IPS DF 6.9 (cell line): ENCODE measurements at places on chromosomes 6 and 20.

- DNase-seq, result no peak
Observed at GRCh38 chr6:53492860-53493634, 51.9 kb downstream of the GCLC start.

DNA sequence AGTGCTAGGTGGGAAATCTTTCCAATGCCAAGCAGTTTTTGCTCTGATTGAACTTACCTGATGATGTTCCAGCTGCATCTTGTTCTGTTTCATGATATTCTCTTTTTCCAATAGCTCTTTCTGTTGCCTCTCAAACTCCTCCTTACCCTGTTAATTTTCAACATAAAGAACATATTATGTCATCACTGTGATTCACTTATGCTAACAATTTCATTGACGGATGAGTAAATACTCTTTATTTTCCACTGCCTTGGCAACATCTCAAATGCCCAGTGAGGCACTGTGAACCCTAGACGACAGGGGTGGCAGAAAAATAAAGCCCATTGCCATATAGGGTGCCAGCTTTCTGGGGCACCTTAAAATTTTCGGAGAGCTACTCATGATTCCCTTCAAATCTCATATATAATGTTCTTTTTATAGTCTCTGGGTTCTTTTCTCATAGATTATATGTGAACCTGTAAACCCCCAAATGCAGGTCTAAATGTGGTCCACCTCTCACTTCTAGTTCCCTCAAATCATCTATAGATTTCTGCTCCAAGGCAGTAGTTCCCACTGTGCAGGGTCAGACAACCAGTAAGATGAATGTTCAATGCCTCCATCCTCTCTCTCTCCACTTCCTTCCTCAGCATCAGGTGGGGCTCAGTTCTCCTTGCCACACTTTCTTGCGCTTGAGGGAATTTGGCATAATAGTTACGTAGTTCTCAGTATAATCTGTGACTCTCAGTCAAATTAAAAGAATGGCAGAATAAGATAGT is 44.1 kb downstream of the NEDD9 start:
- no peak for DNase-seq

DNA sequence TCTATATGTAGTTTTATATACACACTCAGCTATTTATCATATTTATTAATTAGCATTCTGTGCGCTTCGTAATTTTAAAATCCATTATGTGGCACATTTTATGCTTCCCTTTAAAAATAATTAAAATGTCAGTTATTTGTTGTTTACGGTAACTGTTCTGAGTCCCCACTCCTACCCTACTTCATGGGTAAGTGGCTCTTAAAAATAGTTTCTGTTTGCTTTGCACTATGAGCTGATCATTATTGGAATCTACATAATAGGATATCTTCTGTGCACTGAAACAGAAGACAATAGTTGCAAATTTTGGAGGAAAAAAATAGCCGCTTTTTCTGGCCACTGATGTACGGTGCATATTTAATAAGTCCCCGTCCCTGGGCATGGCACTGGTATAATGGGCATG is 25.2 kb downstream of the LCA5 start:
- DNase-seq, result no peak

DNA sequence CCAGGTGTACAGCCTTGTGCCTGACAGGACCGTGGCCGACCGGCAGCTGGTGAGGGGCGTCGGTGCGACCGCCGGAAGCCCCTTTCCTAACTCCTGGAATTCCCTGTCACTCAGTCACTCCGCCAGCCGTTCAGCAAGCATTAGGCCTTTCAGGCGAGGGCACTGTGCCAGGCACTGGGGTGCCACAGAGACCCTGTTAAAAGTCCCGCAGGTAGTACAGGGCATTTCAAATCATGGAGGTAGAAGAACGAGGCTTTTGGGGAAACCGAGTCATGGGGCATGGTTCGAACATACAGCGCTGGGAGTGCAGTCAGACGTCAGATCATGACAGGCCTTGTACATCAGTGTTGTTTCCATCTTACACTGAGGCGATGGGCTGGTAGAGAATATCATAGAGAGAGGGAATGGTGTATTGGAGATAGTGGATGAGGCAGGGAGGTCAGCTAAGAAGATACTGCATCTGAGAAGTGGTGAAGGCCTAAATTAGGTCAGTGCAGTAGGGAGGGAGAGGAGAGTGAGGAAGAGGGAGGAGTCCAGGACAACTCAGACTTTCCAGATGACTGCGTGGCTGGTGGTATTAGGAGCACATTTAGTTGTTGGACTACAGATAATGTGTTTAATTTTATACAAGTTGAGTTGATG is 892 bp upstream of the DXO start:
- DNase-seq, result no peak

DNA sequence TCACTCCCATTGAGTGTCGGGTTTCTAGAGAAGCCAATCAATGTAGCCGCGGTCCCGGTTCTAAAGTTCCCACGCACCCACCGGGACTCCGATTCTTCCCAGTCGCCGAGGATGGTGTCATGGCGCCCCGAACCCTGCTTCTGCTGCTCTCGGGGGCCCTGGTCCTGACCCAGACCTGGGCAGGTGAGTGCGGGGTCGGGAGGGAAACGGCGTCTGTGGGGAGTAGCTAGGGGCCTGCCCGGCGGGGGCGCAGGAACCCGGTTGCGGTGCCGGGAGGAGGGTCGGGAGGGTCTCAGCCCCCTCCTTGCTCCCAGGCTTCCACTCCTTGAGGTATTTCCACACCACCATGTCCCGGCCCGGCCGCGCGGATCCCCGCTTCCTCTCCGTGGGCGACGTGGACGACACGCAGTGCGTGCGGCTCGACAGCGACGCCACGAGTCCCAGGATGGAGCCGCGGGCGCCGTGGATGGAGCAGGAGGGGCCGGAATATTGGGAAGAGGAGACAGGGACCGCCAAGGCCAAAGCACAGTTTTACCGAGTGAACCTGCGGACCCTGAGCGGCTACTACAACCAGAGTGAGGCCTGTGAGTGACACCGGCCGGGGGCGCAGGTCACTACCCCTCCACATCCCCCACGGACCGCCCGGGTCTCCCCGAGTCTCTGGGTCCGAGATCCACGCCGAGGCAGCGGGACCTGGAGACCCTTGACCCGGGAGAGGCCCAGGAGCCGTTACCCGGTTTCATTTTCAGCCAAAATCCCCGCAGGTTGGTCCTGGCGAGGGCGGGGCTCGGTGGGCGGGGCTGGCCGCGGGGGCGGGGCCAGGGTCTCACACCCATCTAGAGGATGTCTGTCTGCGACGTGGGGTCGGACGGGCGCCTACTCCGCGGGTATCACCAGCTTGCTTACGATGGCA is 35.2 kb upstream of the HLA-G start:
- no peak for DNase-seq

DNA sequence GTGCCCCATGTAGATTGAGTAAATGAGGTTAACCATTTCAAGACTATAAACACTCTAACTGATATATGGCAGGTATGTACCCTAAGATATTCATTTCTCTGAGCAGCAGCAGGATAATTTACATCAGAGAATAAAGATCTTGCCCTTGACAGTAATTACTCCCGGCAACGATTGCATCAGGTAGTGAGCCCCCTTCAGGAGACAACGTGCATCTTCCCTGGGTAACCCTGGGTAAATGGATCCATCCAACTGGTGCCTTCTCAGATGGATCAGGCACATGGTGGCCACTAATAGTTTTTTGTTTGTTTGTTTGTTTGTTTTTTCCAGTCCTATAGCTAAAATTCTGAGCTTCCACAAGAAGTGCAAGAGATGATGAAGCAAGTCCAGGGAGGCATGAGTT is 469.4 kb upstream of the SLC35B3 start:
- DNase-seq, result peak; percentile 22

DNA sequence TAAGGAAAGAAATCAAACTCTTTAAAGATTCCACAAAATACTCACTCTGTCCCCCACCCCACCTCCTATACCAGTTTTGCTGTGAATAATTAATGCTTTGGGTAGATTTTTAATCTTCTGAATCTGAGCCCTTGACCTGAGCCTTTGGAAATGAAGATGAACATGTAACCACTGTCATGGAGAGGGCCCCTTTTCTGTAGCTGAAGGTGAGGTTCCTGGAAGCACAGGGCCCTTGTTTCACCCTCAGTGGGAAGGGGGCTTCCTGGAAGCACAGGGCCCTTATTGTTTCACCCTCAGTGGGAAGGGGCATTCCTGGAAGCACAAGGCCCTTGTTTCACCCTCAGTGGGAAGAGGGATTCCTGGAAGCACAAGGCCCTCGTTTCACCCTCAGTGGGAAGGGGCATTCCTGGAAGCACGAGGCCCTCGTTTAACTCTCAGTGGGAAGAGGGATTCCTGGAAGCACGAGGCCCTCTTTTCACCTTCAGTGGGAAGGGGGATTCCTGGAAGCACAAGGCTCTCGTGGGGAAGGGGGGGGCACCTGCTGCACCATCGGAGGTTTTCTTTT is 75.7 kb downstream of the DACT2 start:
- no peak for DNase-seq

GRCh38 chr6:159988983-159989454 is 20.1 kb downstream of the IGF2R start:
- no peak for DNase-seq

DNA sequence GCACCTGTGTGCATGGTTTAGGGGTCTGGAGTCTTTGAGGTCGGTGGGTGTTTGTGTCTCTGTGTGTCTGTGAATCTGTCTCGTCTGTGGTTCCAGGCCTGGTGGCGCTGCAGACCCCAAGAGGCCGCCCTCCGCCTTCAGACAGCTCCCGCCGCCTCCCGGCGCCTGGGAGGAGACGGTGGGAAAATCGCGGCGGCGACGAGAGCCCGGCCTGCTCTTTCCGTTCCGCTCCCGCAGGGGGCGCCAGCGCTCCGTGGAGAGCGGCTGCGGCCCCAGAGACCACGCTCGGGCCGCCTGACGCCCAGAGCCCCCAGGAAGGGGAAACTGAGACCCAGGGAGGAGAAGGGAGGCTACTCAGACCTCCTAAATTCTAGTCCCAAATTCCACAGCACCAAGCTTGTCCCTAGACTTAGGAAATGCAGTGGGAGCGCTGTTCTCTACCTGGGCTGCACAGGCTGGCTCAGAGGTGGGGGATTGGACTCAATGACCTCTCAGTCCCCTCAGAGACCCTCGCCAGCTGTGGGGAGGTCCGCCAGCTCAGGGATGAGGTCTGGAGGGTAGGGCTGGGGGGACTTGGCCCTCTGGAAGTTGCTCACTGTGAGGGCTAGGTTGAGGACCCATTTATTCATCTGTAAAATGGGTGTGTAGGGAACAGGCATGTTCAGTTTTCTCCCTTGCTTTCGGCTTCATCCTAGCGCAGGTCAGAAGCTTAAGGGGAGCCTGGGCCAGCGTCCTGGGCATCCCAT is 36.9 kb upstream of the BLCAP start:
- no peak for DNase-seq

- no peak for DNase-seq
Observed at GRCh38 chr20:8940326-8940725, 128.6 kb upstream of the PLCB4 start.

GRCh38 chr20:38840053-38840893 is 34.8 kb downstream of the PPP1R16B start:
- no peak for DNase-seq

- DNase-seq, result no peak
Observed at GRCh38 chr6:148249679-148250375, 92.8 kb upstream of the SASH1 start.

- DNase-seq, result no peak
Observed at GRCh38 chr20:43559147-43559987, 540 bp downstream of the SGK2 start.

DNA sequence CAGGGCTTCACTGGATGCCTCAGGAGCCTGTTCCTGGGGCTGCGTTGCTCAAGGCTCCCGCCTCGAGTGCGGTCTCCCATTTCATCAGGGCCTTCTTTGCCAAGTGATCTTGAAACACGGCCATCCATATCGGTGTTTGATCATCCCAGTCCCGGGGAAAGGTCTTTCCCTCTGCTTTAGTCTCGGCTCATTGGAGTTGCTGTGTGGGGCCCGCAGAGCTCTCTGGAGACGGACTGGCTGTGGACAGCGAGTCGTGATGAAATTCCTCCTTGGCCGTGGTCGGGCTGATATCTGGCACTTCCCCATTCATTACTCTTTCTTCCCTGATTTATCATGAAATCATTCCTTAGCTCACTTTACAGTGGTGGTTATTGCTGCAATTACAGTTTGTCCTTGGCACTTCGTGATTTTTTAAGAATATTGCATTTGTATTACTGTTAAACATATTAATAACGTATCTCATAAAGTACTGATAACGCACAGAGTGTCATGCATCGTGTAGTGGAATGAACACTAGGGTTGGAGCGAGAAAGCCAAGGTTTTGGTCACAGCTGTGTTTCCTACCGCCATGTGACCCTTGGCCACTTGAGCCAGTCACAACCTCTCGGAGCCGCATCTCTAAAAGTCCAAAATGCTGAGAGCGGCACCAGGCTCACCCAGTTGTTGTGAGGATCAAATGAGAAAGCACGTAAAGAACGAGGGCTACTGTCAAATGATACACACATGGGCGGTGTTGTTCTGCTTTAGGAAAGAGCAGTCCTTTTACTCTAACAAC is 71.8 kb downstream of the MTHFD1L start:
- no peak for DNase-seq

- no peak for DNase-seq
Observed at GRCh38 chr6:11093376-11093625, 333 bp upstream of the SMIM13 start.

DNA sequence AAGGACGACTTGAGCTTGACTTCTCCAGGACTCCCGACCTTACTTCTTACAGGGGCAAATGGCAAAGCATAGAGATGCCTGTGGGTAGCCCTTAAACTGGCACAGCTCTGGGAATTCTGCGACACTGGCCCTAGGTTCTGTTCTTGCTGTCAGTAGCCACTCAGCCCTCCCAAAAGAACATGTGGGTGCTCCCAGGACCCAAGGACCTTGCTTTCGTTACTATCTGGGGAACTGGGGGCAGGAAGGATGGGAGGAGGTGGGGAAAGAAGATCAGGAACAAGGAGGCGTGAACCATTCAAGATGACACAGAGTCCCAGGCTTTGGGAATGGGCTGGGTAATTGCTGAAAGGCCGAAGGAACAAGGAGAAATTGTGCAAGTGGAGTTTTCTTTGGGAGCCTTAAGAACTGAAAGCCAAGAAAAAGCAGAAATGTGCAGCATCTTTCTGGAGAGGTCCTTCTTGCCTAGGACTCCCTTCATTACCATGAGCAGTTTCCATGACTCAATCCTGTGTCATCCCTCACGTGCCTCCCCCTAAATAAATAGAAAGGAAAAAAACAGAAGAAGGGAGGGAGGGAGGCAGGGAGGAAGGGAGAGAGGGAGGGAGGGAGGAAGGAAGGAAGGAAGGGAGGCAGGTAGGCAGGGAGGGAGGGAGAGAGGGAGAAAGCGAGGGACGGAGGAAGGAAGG is 284.6 kb upstream of the FOXQ1 start:
- DNase-seq, result no peak

GRCh38 chr20:9019833-9020232 is 49.1 kb upstream of the PLCB4 start:
- no peak for DNase-seq
